ENCODE measurements at places on chromosomes 1 and 21. TPM values are rescaled to one million over a fixed set of nuclear protein-coding genes. Genes with fewer than 3 reads are reported as not detected.
A peak's percentile ranks its signal among the peaks of the same experiment; 100 is the strongest.

SPRR1B gene
- total RNA-seq = not detected

HES4 gene
- total RNA-seq = 144 TPM

OR2L8 gene
- not detected for total RNA-seq

TRIM63 gene
- not detected for total RNA-seq

OR2T29 gene
- not detected for total RNA-seq

SLC16A4 gene
- 7.2 TPM for total RNA-seq

SERPINC1 gene
- not detected for total RNA-seq

NTMT2 gene
- total RNA-seq = not detected

HPDL gene
- 2.5 TPM for total RNA-seq

KRTAP7-1 gene
- not detected for total RNA-seq

RABGGTB gene
- total RNA-seq = 49.2 TPM

IRF6 gene
- total RNA-seq = 21.3 TPM

EGLN1 gene
- 30.8 TPM for total RNA-seq

DNA sequence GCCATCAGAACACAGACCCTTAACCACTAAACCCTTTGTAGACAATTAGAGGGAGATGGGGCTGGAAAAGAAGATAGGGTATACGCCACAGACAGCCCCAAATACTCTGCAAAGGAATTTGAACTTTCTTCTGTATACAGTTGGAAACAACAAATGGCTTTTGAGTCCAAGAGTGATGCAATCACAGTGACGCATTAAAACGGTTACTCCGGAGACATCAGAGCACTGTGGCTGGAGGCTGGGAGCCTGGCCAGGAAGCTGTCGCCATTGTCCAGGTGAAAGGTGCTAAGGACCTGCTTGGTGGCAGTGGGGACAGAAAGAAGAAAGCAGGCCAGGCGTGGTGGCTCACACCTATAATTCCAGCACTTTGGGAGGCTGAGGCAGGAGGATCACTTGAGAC, 4.2 kb downstream of the FLAD1 start:
- no peaks in the 10 kb centered on the region for H3K27me3 ChIP-seq
- no peak overlapping the region for H3K4me3 ChIP-seq
- peaks cover 12% of the 10 kb centered on the region for H3K36me3 ChIP-seq
- no peak overlapping the region for H3K27ac ChIP-seq
- DNase-seq = no peak
- peaks cover 4% of the 10 kb centered on the region for H3K4me1 ChIP-seq

DNA sequence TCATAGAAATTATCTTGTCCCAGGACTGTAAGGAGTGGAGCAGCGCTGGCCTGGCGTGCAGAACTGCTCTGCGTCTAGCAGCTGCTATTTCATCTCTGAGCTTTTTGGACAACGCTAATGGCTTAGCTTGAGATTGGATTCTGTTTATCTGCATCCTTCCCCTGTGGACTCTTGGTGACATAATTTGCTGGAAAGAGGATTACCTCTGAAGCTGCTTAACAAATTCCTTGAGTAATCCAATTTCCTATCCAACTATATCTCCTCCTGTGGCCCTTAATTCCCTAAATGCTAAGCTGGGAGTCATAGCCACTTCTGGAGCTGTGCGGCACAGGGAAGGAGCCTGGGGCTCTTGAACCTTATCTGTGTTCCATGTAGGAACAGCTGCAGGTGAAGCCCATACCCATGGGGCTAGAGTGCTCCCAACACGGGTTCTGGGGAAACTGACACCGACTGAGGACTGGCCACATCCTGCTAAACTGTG, 43.2 kb downstream of the IL6R start:
- H3K27ac ChIP-seq = no peak overlapping the region
- H3K27me3 ChIP-seq = no peaks in the 10 kb centered on the region
- H3K4me3 ChIP-seq = no peak overlapping the region
- H3K36me3 ChIP-seq = peaks cover 3% of the 10 kb centered on the region
- peaks cover 2% of the 10 kb centered on the region for H3K4me1 ChIP-seq

DNA sequence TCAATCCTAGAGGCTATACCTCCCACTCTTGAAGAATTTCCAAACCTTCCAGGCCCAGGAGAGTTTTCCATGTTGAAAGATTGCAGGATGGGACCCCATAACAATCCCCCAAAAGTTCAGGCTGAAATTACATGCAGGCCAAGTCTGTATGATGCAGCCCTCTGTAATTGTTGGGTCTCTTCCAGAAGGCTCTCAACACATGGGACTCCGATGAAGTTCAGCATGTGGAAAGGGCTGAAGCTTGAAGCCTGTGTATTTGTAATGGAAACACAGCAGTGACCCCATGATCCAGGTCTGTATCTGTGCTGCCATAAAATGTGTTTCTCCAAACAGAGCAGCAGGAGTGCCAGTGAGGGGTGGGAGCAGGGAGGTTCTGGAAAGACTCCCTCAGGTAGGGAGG, 202.5 kb upstream of the LYPLAL1 start:
- peaks cover 2% of the 10 kb centered on the region for H3K4me1 ChIP-seq
- H3K4me3 ChIP-seq = no peak overlapping the region
- H3K27me3 ChIP-seq = peaks cover 3% of the 10 kb centered on the region

- H3K27me3 ChIP-seq = no peaks in the 10 kb centered on the region
- no peak for DNase-seq
- H3K36me3 ChIP-seq = no peaks in the 10 kb centered on the region
- peaks cover 11% of the 10 kb centered on the region for H3K4me1 ChIP-seq
Measured at GRCh38 chr1:156001662-156002171, 19.0 kb downstream of the SSR2 start.

DNA sequence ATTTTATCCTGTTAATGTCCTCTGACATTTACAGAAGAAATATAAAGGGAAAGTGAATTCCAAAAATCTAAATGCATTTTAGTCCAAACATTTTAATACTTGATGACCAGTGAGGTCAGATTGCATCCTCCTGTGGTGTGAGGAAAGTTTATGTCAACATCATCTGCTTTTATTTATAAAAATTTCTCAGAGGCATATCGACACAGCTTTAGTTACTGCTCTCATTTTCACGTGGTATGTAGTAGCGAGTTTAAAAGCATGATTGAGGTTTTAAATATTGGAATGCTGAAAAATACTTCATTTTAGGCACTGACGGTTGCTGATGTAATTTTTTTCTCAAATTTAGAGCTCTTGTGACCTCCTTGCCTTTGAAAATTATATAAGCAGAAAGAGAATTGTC, 234.8 kb downstream of the HMCN1 start:
- no peaks in the 10 kb centered on the region for H3K27me3 ChIP-seq
- H3K36me3 ChIP-seq = no peaks in the 10 kb centered on the region
- peak overlapping the region; percentile 76 for H3K27ac ChIP-seq
- peaks cover 21% of the 10 kb centered on the region for H3K4me1 ChIP-seq

GRCh38 chr1:186858923-186859322, 30.2 kb downstream of the PLA2G4A start:
- no peak overlapping the region for H3K4me3 ChIP-seq
- H3K27me3 ChIP-seq = no peaks in the 10 kb centered on the region
- DNase-seq = no peak
- peaks cover 3% of the 10 kb centered on the region for H3K36me3 ChIP-seq

GRCh38 chr1:121587777-121588176, 403.0 kb downstream of the SRGAP2C start:
- no peak overlapping the region for H3K4me3 ChIP-seq
- peaks cover 11% of the 10 kb centered on the region for H3K36me3 ChIP-seq
- no peak overlapping the region for H3K27ac ChIP-seq
- H3K27me3 ChIP-seq = peaks cover 4% of the 10 kb centered on the region
- peaks cover 10% of the 10 kb centered on the region for H3K4me1 ChIP-seq

- H3K27ac ChIP-seq = no peak overlapping the region
- no peak for DNase-seq
- no peak overlapping the region for H3K4me3 ChIP-seq
- H3K4me1 ChIP-seq = no peaks in the 10 kb centered on the region
- H3K36me3 ChIP-seq = no peaks in the 10 kb centered on the region
Measured at GRCh38 chr1:30358500-30358899, 364.9 kb downstream of the MATN1 start.

- no peaks in the 10 kb centered on the region for H3K36me3 ChIP-seq
- peaks cover 36% of the 10 kb centered on the region for H3K4me1 ChIP-seq
- H3K27ac ChIP-seq = no peak overlapping the region
- H3K4me3 ChIP-seq = no peak overlapping the region
- DNase-seq = no peak
Measured at GRCh38 chr1:169483500-169483966, 2.2 kb downstream of the SLC19A2 start.

DNA sequence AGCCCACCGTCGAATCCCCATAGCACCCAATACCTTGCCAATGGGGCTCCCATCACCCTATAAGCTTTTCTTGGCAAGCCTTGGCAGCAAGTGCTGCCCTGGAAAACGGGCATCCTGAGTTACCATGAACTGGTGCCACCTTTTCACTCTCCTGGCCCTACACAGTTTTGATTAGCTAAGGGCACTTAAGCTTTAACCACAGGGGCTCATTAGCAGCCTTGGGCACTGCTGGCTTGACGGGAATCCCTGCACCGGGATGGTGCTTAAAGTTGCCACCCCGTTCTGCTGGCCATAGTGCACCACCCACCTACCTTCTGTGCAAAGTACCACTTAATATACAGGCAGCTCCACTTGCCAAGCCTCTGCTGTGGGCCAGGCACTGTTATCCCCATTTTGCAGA, 13.7 kb downstream of the PARS2 start:
- H3K36me3 ChIP-seq = no peaks in the 10 kb centered on the region
- H3K4me3 ChIP-seq = no peak overlapping the region
- peaks cover 3% of the 10 kb centered on the region for H3K4me1 ChIP-seq

GRCh38 chr1:40384413-40384762, 10.9 kb downstream of the SMAP2 start:
- peaks cover 44% of the 10 kb centered on the region for H3K4me1 ChIP-seq
- no peak overlapping the region for H3K27ac ChIP-seq
- H3K4me3 ChIP-seq = no peak overlapping the region
- peaks cover 10% of the 10 kb centered on the region for H3K36me3 ChIP-seq
- H3K27me3 ChIP-seq = peaks cover 2% of the 10 kb centered on the region

GRCh38 chr1:180112984-180113647, 41.6 kb upstream of the QSOX1 start:
- peaks cover 8% of the 10 kb centered on the region for H3K4me1 ChIP-seq
- H3K36me3 ChIP-seq = peaks cover 15% of the 10 kb centered on the region
- no peak overlapping the region for H3K27ac ChIP-seq
- DNase-seq = no peak

GRCh38 chr1:43422995-43423671, 30.6 kb downstream of the HYI start:
- H3K36me3 ChIP-seq = peaks cover 46% of the 10 kb centered on the region
- no peak for DNase-seq
- H3K27ac ChIP-seq = no peak overlapping the region
- H3K4me1 ChIP-seq = peaks cover 7% of the 10 kb centered on the region
- peaks cover 7% of the 10 kb centered on the region for H3K27me3 ChIP-seq

DNA sequence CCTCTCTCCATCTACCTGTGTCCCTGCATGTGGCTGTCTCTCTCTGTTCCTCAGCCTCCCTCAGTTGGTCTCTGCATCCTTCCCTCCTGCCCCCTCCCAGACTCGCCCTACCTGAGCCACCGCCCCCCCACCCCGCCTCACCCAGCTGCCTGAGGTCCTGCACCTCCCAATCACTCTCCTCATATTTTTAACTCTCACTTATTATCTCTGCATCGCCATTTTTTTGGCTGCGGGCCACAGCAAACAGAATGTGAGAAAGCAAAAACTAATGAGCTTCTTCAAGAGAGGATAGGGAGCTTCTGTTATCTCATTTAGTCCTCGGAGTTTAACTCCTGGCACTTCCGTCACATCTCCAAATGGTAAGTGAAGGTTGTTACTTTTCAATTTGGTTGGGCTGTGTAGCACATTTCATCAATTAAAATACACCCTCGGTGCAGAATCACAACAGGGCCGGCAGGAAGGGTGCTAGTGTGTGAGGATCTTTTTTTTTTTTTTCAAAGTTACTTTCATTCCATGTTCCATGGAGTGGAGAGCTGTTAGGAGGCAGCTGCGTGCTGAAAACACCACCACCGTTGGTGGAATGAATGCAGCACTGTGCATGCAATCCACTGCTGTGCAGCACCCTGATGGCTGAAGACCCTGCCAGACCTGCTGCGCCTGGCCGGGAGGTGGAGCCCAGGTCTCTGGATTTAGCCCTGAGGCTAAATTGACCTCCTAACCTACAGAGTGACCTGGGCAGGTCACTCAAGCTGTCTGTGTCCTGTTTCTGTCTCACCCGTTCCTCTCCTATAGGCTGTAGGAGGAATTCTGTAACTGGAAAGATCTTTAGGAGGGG, 157.2 kb upstream of the NFIA start:
- no peak for DNase-seq
- H3K4me1 ChIP-seq = peaks cover 23% of the 10 kb centered on the region
- no peaks in the 10 kb centered on the region for H3K27me3 ChIP-seq
- no peak overlapping the region for H3K4me3 ChIP-seq
- H3K36me3 ChIP-seq = no peaks in the 10 kb centered on the region

GRCh38 chr1:8024329-8024728, 1.8 kb downstream of the ERRFI1 start:
- H3K4me1 ChIP-seq = peaks cover 47% of the 10 kb centered on the region
- H3K36me3 ChIP-seq = peaks cover 9% of the 10 kb centered on the region
- peak overlapping the region; percentile 54 for H3K4me3 ChIP-seq
- H3K27ac ChIP-seq = no peak overlapping the region

- H3K27me3 ChIP-seq = peaks cover 6% of the 10 kb centered on the region
- H3K36me3 ChIP-seq = peaks cover 58% of the 10 kb centered on the region
- H3K4me3 ChIP-seq = no peak overlapping the region
- peaks cover 44% of the 10 kb centered on the region for H3K4me1 ChIP-seq
Measured at GRCh38 chr21:38811257-38811656, 5.5 kb downstream of the ETS2 start.

DNA sequence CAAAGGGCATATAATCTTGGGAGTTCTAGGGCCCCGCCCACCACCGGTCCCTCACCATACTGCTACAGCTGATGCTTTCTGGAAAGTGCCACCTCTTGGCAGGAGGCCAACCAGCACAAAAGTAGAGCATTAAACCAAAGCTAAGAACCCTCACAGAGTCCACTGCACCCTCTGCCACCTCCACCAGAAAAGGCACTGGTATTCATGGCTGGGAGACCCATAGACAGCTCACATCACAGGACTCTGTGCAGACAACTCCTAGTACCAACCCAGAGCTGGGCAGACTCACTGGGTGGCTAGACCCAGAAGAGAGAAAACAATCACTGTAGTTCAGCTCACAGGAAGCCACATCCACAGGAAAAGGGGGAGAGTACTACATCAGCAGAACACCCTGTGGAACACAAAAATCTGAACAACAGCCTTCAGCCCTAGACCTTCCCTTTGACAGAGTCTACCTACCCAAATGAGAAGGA, 10.8 kb downstream of the THEM4 start:
- no peaks in the 10 kb centered on the region for H3K4me1 ChIP-seq
- H3K27me3 ChIP-seq = peaks cover under 1% of the 10 kb centered on the region
- H3K36me3 ChIP-seq = peaks cover 23% of the 10 kb centered on the region
- no peak overlapping the region for H3K4me3 ChIP-seq
- no peak overlapping the region for H3K27ac ChIP-seq

- H3K27me3 ChIP-seq = peaks cover 3% of the 10 kb centered on the region
- no peak overlapping the region for H3K4me3 ChIP-seq
- no peaks in the 10 kb centered on the region for H3K36me3 ChIP-seq
- H3K27ac ChIP-seq = no peak overlapping the region
- no peak for DNase-seq
Measured at GRCh38 chr1:152577168-152577567, 3.1 kb downstream of the LCE3D start.

GRCh38 chr1:28091043-28091781, 2.8 kb upstream of the EYA3 start:
- peak; percentile 62 for DNase-seq
- no peaks in the 10 kb centered on the region for H3K27me3 ChIP-seq
- peaks cover 15% of the 10 kb centered on the region for H3K4me1 ChIP-seq

Measured in endothelial cell (in vitro differentiated cells).